ENCODE measurements at places on chromosomes 4 and X.

DNA sequence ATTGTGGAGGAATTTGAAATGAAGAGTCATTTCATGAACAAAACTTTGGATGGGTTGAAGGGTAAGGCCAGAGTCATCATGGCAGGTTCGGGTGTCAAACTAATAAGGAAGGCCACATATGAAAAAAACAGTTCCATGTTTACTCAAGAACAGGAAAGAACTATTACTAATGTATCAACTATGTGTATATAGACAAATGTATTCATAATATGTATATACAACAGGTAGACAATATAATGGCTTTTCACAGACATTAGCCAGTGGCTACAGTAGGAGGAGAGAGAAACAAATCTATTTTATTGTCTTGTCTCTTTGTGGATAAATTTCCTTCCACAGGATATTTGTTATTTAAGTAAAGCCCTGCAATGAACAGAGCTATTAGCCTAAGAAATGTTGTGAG is 101.1 kb downstream of the CBLL2 start:
- no peak for DNase-seq

- DNase-seq = no peak
Measured at GRCh38 chrX:110698696-110699095, 96.9 kb downstream of the CHRDL1 start.

GRCh38 chrX:124679199-124679598 is 332.8 kb downstream of the SH2D1A start:
- no peak for DNase-seq

GRCh38 chr4:78691971-78692821 is 84.0 kb upstream of the BMP2K start:
- peak; percentile 8 for DNase-seq

GRCh38 chr4:109154424-109154823 is 148.0 kb downstream of the COL25A1 start:
- no peak for DNase-seq

DNA sequence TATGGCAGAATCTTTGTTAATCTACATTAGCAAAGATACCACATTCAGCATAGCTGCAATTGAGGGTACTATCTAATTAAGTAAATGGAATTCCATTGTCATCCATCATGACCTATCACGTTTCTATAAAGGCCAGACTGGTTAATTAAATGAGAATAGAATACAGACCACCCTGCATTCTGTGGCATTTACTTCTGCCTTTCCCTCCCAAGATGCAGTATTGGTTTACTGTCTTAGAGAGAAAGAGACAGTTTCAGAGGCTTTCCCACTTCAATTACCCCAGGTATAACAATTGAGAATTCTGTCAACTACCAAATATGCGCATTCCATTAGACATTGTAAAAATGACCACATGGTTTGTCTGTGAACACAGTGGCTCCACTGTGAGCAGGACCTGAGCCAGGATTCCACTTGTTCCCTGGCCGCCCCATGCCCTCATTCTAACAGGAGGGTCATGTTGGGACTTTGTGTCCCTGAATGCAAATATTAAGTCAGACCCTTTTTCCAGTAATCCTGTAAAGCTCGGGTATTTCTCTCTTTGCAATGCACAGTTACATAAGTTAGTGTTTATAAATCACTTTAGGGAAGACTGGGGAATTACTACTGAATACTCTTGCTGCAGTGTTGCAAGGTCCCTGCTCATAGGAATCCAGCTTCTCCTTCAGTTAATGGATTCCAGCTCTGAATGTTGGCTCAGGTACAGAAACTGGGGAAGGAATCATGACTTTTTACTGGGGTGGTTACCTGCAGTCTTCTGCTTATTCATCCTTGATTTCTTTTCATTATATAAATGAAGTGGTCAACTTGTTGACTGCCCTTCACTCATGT is 261.0 kb downstream of the PDGFC start:
- DNase-seq = no peak

DNA sequence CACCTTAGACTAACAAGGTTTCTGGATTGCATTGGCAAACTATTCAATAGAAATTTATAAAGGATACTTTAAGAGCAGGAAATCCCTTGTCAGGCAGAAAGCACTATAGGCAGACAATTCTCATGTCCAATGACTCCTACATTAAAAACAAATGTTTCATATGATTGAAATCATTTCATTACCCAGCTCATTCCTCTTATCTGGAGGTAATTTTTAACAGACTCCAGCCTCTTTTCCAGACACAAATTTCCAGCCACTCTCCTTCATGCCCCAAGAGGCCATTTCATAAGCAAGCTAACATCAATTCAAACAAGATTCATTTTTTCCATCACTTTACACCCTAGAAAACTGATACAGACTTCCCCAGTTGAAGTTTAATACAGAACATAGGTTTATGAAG is 495.1 kb upstream of the FRG1 start:
- no peak for DNase-seq

- no peak for DNase-seq
Measured at GRCh38 chr4:7760706-7761105, 179.0 kb downstream of the AFAP1 start.

GRCh38 chrX:133880032-133880443 is 105.4 kb downstream of the GPC3 start:
- no peak for DNase-seq
